ENCODE measurements at places on chromosomes 2 and 18. TPM values are rescaled to one million over a fixed set of nuclear protein-coding genes. Genes with fewer than 3 reads are reported as not detected.

CDKL4 gene
- 0.25 TPM for total RNA-seq

RAX gene
- total RNA-seq: not detected

TNS1 gene
- 68.4 TPM for total RNA-seq

GAL3ST2 gene
- 0.83 TPM for total RNA-seq

MDH1B gene
- total RNA-seq: not detected

PTH2R gene
- 0.19 TPM for total RNA-seq

TFCP2L1 gene
- 0.31 TPM for total RNA-seq

GPC1 gene
- total RNA-seq: 22.3 TPM

CROCC2 gene
- total RNA-seq: 0.06 TPM

RPRM gene
- total RNA-seq: not detected

GALNT3 gene
- total RNA-seq: 0.58 TPM

SLC9A2 gene
- not detected for total RNA-seq

FNDC4 gene
- total RNA-seq: 118 TPM

WNT6 gene
- not detected for total RNA-seq

BMP10 gene
- total RNA-seq: 7.3 TPM

TMEM17 gene
- 0.88 TPM for total RNA-seq

SERPINB3 gene
- total RNA-seq: not detected

FIGN gene
- total RNA-seq: 5.5 TPM

VWA3B gene
- not detected for total RNA-seq

DPP4 gene
- total RNA-seq: 32.1 TPM

NCKAP5 gene
- 4.4 TPM for total RNA-seq

TTC31 gene
- 26.0 TPM for total RNA-seq

SKA1 gene
- total RNA-seq: 1.1 TPM

SCRN3 gene
- 14.1 TPM for total RNA-seq

SLC9A4 gene
- not detected for total RNA-seq

MSH6 gene
- 23.2 TPM for total RNA-seq

SP3 gene
- 29.1 TPM for total RNA-seq

ZSWIM2 gene
- not detected for total RNA-seq

KANSL1L gene
- 7.6 TPM for total RNA-seq

SLC16A14 gene
- 0.74 TPM for total RNA-seq

Data from right lobe of liver (tissue), 6 donors.